Jurkat, Clone E6-1 (cell line): ENCODE measurements at places on chromosomes 16 and 17.
A peak's percentile ranks its signal among the peaks of the same experiment; 100 is the strongest.

DNA sequence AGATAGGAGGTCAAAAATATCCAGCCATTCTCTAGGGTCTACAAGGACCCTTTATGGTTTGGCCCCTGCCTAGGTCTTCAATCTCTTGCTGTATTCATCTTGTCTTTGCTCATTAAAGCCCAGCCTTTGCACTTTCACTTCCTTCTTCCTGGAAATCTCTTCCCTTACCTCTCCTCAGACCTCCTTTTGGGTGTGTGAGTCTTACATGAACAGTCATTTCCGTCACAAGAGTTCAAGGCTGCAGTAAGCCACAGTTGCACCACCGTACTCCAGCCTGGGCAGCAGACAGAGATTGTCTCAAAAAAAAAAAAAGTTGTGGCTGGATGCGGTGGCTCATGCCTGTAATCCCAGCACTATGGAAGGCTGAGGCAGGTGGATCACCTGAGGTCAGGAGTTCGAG lies 6.0 kb upstream of the ATP1B2 start:
- no peak for DNase-seq

DNA sequence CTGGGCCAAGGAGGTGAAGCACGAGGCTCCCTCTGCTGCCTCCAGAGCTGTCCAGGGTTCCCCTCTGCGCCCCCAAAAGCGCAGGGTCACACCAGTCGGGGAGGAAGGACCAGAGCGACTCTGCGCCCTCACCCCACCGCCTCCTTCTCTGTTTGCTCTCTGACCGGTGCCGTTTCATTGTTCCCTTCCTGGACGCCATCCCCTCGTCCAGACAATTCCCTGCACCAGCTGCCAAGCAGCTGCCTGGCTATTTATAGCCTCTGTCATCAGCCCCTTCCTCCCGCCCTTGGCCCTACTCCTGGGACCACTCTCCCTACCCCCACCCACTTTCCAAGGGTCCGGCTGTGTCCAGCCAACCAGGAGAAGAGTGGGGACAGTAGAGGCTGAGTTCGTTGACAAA lies 68.8 kb upstream of the CREBBP start:
- no peak for DNase-seq

GRCh38 chr16:79902351-79902750 lies 301.8 kb upstream of the MAF start:
- no peak for DNase-seq

DNA sequence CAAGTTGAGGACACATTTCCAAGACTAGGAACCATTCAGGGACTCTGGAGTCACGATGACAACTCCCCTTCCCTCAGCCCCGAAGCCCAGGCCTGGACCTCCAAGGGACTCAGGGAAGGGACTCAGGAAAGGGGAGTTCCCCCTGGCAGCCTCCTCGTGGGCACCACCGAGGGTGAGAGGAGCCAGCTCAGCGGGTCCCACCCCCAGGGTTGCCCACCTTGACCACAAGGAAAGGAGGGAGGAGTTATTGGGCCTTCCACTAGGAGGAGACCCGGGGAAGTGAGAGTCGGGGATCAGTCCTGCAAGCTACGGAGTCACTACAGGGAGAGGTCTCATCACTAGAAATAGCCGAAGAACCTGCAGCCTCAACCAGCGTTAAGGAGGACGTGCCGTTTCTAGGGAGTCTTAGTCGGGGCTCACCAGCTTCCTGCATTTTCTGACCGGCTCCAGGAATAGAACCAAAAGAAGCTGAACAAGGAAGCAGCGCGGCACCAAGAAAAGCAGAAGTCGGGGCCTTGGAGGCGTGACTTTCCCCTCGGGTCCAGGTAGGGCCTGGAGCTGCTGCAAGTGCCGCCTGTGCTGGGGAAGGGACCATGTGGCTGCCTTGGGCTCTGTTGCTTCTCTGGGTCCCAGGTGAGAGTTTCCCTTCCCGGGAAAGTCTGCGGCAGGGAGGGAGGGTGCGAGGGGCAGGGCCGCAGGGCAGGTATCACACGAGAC lies at the start of gene CD300A:
TSS of gene CD300A (plus strand) at position 524 of the 717 bp plus-strand sequence. CDS start at position 594, 70 bp downstream.
- DNase-seq, result no peak

GRCh38 chr16:56013962-56014552 lies 138.9 kb upstream of the CES5A start:
- DNase-seq, result peak; percentile 45

DNA sequence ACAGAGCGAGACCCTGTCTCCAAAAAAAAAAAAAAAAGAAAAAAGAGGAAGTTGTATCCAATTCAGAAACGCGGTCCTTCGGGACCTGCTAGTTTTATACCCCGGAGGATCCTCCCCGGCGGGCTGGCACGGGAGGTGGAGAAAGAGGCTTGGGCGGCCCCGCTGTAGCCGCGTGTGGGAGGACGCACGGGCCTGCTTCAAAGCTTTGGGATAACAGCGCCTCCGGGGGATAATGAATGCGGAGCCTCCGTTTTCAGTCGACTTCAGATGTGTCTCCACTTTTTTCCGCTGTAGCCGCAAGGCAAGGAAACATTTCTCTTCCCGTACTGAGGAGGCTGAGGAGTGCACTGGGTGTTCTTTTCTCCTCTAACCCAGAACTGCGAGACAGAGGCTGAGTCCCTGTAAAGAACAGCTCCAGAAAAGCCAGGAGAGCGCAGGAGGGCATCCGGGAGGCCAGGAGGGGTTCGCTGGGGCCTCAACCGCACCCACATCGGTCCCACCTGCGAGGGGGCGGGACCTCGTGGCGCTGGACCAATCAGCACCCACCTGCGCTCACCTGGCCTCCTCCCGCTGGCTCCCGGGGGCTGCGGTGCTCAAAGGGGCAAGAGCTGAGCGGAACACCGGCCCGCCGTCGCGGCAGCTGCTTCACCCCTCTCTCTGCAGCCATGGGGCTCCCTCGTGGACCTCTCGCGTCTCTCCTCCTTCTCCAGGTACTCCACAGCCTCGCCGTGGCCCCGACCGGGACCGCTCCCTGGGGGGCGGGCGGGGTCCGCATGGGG lies at the start of gene CDH3:
TSS of gene CDH3 (plus strand) at position 596 of the 779 bp plus-strand sequence. CDS start at position 666, 70 bp downstream.
- no peak for DNase-seq

DNA sequence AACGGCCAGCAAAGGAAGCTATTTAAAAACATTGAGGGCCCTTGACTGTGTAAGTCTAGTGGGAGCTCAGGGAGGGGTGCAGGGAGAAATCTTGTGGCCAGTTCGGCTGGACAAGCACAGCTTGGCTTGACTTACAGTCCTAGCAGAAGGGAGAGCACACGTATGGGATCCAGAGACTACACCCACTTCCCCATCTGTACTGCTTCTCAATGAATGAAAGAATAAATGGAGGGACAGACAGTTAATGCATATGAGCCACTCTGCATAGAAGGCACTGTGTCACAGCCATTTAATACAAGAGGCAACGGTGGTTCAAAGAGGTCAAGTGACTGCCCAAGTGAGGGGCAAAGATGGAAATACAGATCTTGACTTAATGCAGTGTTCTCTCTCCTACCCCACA lies 15.5 kb downstream of the GTF3C1 start:
- DNase-seq, result no peak

- no peak for DNase-seq
These were observed 11.2 kb downstream of the PHF12 start for GRCh38 chr17:28940142-28940541.

DNA sequence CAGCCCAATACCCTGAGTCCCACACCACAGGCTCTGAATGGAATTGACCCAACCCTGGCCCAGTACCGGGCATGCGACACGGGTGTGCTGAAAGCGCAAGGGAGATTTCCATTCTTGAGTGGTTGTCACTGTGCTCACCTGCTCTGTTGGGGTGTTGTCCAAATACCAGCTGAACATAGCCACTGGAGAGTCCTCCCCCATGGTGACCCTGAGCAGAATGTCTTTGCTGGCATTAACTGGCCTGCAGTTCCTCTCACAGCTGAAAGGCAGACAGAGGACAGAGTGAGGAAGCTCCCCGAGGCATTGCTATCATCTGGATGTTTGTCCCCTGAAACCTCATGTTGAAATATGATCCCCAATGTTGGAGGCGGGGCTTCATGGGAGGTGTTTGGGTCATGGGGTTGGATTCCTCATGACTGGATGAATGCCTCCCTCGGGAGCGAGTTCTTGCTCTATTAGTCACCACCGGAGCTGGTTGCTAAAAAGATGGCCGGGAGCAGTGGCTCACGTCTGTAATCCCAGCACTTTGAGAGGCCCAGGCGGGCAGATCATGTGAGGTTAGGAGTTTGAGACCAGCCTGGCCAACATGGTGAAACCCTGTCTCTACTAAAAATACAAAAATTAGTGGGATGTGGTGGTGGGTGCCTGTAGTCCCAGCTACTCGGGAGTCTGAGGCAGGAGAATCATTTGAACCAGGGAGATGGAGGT lies 57.3 kb upstream of the BCO1 start:
- no peak for DNase-seq

DNA sequence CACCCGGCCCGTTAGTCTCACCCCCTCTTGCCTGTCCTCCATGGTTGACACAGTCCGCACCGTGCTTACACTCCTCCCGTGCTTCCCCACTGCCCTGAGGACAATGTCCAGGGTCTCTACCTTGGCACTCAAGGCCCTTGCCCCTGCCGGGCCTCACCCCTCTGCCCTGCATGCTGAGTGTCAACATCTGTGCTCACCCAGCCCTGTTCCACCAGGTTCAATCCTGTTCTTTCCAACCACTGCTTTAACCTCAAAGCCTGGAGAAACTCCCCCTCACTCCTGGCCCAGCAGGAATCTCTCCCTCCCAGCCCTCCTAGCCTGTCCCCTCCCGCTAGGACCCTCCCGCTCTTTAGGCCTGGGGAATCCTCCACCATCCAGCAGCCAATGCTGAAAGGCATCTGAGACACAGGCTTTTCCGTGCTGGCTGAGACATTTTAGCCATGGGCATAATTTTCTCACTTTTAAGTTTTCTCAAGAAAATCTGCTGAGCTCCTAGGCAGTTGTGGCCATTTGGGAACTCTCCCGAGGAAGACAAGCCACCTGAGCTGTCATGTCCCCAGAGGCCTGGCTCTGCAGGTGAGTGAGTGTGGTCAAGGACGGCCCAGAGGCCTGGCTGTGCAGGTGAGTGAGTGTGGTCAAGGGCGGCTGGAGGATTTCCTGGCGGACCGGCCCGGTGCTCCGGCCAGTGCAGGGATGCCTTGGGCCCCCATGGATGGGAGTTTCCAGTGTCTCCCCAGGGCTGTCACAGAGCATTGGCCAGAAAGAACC lies 10.8 kb upstream of the P2RX1 start:
- no peak for DNase-seq

- peak; percentile 56 for DNase-seq
These were observed 14.8 kb upstream of the MARVELD3 start for GRCh38 chr16:71610936-71611871.

DNA sequence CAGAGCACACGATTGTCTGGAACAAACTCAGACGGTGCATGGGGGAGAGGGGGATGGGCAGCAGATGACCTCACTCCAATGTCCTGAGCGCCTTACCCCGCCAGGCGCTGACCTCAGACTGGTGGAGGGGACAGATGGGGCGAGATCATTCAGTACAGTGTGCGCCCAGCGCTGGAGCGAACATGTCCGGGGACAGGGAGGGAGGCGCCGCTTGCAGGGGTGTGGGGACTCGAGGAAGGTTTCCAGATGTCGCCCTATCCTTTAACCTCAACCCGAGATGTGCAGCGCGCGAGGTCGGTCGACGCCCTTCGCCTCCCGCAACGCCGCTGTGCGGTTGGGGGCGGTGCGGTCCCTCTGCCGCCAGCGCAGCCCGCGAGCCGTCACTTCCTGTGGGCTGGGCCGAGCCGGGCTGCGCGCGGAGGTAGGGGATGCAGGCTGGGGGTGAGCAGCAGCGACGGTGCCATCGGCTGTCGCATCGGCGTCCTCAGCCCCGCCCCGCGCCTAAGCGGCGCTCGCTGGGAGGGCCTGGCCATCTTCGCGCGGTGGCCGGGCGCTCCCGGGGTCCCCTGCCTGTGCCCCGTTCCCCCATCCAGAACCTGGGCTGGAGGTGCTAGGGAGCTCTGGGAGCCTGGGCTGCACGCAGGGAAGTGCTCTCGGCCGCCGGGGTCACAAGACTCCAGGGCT lies 5.3 kb upstream of the CDR2L start:
- peak; percentile 68 for DNase-seq

DNA sequence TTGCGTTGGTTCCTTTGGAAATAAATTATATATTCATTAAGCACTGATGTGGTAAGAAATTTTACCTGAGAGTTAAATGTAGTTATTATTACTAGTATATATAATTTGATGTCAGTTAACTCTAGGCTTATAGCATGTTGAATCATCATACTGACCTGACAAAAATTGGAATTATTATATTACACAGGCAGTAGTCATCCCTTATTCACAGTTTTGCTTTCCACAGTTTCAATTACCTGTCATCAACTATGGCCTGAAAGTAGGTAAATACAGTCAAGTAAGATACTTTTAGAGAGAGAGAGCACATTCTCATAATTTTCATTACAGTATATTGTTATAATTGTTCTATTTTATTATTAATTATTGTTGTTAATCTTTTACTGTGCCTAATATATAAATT lies 1074.7 kb downstream of the CDH11 start:
- no peak for DNase-seq

DNA sequence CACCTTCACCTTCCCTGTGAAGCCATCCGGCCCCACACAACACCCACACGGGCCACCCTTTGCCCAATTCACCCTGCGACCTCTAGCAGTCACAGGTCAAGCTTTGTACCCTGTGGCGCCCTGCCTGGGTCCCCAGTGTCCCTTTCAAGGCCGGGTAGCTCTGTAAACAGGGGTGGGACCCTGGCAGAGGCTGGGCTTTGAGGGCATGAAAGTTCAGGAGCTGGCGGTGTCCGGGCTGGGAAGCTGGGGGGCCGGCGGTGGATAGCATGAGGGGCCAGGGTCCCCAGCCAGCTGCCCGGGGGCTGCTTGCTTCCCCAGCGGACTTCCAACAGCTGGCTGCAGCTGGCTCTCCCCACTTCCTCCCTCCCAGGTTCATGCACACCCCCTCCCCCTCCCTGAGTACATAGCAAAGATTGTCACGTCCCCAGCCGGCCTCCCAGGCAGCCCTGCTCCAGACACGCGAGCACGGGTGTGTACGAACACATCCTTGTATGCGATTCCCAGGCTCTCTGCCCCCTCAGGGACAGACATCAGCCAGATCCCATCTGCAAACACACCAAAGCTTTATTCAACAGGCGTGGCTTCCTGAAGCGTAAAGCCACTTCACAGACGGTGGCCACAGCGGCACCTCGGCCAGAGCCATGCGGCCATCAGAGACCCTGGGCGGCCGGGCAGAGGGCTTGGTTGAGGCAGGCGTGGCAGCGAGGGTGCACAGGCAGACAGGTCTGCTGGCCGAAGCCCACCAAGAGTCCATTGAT lies 8.2 kb downstream of the NTHL1 start:
- no peak for DNase-seq

GRCh38 chr16:79451196-79451816 lies 149.2 kb downstream of the MAF start:
- no peak for DNase-seq

GRCh38 chr16:83792391-83792790 lies 15.4 kb upstream of the HSBP1 start:
- DNase-seq, result no peak

- no peak for DNase-seq
These were observed 335.3 kb downstream of the MAF start for GRCh38 chr16:79265196-79265595.
